ENCODE measurements at places on chromosomes 6 and 20.

GRCh38 chr6:155646443-155646842, 190.8 kb upstream of the NOX3 start:
- DNase-seq = no peak

DNA sequence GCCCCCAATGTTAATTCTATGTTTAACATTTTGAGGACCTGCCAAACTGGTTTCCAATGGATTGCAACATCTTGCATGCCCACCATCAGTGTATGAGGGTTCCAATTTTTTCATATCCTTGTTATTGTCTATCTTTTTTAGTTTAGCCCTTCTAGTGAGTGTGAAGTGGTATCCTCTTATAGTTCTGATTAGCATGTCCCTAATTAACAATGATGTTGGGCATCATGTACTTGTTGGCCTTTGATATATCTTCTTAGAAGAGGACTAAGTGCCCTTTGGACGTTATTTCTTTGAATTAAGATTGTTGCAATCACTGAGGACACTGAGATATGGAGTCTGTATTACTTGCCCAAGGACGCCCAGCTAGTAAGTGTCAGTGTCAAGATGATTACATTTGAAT, 22.3 kb downstream of the GCNT2 start:
- DNase-seq = no peak

DNA sequence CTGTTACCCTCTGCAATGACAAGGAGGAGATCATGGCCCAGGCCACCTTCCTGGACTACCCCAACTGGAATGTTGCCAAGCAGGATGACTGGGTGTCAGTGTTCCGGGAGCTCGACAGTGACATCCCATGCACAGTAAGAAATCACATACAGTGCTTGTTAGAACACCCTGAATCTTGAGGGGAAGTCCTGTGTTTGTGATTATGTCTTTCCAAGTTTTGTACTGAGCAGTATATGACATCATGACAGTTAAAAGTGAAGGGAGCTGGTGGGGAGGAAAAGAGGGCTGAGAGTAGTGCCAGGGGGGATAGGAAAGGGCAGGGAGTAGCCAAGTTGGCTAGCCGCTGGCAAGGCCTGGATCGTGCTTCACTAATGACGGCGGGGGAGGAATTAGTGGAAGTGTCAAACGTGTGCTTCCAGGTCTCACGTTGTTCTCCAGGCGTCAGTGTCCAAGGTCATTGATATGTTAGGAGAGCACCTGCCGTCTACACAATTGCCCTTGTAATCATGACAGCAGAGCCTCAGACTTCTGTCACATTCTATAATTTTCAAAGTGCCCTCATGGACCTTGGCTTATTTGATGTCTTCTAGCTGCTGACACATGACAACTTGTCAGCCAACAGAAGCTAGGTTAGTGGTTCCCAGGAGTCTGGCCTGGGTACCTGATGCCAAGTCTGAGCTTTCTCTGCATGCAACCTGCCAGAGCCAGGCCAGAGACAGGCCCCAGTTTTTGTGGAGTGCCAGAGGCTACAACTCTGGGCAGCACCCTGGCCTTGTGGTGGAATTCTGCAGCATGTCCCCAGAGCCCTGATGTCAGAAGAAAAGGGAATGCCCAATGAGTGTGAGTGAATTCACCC, 18.8 kb downstream of the CFAP61 start:
- DNase-seq = no peak

DNA sequence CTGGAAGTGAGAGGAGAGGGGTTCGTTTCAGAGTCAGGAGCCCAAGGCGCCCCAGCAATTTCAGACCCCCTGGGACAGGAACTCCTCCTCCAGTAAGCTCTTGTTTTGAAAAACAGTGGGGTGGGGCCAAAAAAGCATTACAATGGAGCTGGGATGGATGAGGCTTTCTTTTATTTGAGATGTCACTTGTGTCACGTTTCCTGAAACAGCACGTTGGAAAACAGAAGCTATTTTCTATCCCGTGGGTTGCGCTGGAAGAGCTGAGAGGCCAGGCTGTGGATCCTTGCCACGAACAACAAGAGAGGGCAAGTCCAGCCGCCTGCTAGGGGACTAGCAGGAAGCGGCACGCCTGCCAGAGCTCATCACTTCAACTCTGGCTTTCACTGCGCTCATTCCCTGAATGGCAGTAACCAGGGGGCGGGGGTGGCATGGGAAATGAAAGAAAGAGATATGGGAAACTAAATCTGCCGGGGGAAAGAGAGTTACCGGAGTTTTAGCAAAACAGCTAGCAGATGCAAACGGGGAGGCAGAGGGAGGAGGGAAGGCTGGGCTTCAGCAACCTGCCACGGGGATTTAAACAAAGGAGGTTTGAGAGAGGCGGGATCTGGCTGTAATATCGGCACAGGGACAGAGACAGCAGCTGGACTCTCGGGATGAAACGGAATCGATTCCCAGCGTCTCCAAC, 34.6 kb downstream of the GCNT2 start:
- DNase-seq = peak; percentile 64

DNA sequence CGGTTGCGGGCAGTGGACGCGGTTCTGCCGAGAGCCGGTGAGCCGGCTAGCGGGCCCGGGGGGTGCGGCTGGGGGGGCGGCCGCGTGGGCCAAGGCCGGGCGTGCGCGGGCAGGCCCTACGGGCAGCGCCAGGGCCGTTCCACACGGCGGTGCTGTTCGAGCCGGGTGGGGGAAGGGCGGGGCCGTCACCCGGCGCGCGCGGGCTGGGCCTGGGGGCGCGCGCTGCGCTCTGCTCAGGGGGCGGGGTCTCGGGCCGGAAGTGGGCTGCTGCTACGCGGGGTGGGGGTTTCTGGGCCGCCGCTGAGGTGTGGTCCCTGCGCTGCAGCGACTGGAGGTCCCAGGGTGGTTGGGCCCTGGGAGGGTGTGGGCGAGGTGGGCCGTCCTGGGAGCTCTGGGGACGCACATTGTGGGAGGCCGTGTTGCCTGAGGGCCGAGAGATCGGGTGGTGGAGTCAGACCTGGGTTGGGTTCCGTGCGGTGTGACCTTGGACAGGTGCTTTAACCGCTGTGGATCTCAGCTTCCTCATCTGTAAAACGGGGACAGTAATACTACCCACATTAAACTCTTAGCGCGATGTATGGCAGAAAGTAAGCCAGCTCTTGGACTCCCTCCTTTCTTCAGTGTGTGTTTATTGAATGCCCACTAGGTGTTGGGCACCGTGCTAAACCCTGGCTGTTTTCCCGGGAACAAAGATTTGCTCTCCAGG, 391 bp downstream of the MAPRE1 start:
- peak; percentile 82 for DNase-seq

DNA sequence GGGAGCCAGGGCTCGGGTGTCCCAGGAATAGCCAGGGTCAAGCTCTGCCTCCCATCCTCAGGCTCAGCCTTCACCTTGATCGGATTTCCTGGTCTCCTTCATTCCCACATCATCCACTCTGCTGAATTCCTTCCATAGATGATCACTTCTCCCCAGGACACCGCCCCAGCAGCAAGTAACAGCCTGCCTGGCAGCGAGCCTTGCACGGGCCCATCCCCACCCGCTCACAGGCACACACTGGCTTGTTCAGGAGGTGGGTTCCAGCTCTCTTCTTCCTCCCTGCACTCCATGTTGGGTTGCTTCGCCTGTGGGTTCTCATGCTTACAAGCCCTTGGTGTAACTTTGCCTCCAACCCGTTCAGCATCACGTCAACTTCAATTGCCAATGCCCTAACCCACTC, 113.0 kb upstream of the IYD start:
- no peak for DNase-seq

- DNase-seq = no peak
Measured at GRCh38 chr6:138550346-138550767, 51.1 kb upstream of the NHSL1 start.

GRCh38 chr20:46400828-46401477, 5.5 kb downstream of the ELMO2 start:
- peak; percentile 74 for DNase-seq

DNA sequence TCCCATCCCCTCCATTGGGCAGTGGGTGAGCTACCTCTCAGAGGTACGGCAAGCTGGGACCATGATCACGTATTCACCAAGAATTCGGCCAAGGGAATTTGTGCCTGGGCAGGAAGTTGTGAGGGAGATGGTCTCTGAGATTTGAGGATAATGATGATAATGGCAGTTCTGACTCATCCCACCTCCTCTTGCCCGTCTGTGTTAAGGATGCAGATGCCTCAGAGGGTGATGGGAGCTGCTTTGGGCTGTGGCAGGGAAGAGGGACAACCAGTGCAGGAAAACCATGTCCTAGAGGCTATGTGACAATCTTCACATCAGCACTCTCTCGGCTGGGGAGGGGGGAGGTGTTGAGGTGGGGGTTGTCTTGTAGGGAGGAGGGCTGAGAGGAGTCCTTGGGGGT, 4.3 kb downstream of the TGM6 start:
- DNase-seq = no peak

GRCh38 chr6:72787391-72788031, 165.6 kb downstream of the KCNQ5 start:
- peak; percentile 93 for DNase-seq

DNA sequence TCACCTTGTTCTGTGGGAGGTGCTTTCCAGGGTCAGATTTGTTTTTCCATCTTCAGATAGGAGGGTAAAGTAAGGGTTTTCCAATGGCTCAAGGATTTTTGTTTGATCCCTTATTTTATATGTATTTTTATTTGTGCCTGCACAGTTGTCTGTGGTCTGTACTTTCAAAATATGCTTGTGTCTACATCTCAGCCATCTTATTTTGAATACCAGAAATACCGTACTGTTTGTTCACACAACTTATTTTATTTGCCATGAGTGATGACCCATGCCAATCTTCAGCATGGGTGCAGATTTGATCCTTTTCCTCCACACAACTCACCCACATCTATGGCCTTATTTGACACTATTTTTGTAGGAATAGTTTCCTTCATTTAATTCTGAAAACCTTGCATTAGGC, 72.2 kb upstream of the PTCHD4 start:
- DNase-seq = peak; percentile 63

- DNase-seq = peak; percentile 31
Measured at GRCh38 chr20:542777-543368, 717 bp downstream of the CSNK2A1 start.

DNA sequence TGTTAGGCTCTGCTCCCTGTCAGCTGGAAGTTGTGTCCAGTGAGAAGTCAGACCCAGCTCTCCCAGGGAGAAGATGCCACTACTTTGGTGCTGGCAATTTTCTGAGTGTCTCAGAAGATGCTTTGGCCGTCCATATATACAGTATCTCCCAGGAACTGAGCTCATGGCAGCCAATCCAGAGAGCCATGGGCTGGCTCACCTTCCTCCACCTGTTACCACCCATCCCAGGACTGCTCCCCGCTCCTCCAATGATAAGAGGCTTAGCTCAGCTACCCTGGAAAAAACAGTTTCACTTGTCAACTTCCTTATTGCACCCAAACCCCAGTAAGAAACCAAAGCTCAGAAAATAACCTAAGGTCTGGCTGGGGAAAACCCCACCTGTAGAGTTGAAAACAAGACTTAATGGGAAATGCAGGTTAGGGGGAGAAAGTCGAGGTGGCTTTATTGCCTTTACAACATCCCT, at the start of gene BNIP5:
Gene BNIP5, minus strand, starts transcription at position 110 of the 463 bp plus-strand sequence. CDS start 6,198 bp downstream, outside the sequence.
- no peak for DNase-seq

DNA sequence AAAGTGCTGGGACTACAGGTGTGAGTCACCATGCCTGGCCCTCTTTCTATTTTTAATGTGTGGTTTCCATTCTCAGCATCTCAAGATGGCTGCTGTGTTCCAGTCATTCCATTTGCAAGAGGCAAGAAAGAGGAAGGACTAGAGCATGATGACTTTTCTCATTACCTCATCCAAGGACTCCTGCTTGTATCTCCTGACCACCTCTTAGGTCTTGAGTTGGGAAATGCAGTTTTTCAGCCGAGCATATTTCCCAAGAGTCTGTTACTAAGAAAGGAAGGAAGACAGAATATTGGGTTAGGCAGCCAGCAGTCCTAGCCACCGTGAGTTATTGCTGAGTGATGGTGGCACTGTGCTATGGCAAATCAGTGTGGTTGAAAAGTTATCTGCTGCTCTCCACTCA, 108.4 kb upstream of the INSM1 start:
- DNase-seq = no peak

GRCh38 chr6:14086701-14087100, 30.9 kb upstream of the CD83 start:
- no peak for DNase-seq

DNA sequence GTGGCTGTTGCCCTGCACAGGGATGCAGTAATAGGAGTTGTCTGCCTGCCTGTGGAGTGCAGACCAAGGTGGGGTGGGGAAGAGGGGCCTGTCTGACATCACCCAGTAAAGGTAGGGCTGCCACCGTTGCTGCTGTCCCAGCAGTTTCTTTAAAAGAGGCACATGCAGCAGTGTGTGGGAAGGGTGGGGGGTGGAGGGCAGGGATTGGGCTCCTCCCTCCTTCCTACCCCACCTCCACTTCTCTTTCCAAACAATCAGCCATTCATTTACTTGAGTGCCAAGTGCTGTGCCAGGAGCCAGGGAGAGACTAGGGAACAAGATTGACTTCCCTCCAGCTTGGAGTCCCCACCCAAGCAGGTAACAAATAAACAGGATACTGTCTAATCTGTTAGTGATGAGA, 66.8 kb upstream of the MYL9 start:
- no peak for DNase-seq

DNA sequence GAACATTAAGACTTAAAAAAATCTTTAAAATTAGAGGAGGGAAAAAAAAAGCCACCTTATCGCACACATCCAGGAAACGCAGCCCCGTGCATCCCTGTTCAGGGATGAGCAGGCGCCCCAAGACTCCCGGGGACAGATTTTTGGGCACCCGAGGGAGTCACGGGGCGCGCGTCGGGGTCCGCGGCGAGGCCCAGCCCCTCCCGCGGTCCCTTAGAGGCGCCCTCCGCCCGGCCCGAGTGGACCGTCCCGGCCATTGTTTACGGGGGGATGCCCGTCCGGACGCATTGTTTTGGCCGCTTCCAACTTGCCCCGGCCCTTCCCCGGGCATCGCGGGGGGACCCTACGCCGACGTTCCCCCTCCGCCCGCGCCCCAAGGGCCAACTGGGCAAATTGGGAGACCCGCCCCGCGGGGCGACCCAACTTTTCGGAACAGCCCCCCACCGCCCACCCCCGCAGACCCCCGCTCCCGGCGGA, 610 bp downstream of the ZNF217 start:
- DNase-seq = peak; percentile 62

GRCh38 chr20:19440660-19441527, 228.5 kb downstream of the SLC24A3 start:
- no peak for DNase-seq

GRCh38 chr6:55282115-55282514, 45.2 kb upstream of the GFRAL start:
- no peak for DNase-seq

GRCh38 chr6:13827032-13827431, 12.7 kb upstream of the MCUR1 start:
- no peak for DNase-seq

DNA sequence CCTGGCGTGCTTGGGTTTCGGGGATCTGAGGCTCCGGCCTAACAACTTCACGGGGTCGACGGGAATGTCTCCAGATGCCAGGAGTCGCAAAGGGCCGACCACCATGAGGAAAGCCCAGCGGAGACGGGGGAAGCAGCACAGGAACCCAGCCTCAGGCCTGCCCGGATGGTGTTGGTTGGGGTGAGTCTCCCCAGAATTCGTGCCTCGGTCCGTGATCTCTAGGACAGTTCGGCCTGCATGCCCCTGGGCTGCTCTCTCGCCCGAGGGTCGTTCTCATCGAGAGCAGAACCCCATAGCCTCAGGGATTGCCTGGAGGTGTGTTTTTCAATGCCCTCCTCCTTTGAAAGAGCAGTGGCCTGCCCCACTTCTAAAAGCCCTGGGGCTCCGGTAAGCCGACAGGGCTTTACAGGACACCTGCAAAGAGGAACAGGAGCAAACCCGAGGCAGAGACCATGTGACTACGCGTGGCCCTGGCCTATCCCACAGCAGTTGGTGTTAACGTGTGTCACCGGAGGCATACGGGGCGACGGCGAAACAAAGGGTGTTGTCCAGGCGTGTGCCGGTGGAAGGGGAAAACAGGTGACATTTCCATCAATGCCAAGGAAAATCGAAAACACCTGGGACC, 973.1 kb upstream of the DEFB115 start:
- DNase-seq = no peak
